ENCODE measurements at places on chromosomes 7 and 10.

DNA sequence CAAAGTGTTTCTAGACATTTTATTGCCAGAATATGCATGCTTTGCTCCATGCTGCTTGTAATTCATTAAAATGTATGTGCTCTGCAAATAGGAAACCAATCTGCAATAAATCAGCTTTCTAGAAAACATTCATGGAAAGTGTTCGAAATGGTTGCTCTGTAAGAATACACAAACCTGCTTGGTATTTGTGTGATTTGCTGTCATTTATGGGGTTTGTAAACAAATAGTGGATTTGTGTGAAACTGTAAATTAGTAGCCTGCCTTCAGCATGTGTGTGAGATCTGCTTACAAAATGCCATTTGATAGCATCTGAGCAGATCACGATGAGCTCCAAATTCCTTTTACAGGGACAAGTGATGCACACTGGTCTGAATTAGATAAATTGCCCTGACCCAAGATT, 219.0 kb upstream of the CSTF2T start:
- DNase-seq: no peak

DNA sequence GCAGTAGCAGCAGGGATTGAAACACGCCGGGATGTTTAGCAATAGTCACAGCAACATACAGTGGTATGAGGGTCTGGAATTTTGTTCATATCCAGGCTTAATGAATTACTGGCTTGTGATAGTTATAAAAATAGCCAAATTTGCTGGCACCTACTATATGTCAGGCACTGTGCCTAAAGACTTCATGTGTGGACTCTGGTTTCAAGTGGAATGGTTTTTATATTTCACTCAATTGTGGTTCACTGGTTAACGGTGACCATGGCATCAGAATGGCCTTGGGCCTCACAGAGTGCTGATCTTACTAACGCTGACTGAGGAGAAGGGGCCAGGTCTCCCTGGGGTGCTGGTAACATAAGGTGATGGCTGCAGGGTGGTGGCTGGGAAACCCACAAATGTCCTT, 55.7 kb downstream of the CELF2 start:
- no peak for DNase-seq

- DNase-seq: no peak
Measured at GRCh38 chr10:48377751-48378530, 71.5 kb downstream of the MAPK8 start.

DNA sequence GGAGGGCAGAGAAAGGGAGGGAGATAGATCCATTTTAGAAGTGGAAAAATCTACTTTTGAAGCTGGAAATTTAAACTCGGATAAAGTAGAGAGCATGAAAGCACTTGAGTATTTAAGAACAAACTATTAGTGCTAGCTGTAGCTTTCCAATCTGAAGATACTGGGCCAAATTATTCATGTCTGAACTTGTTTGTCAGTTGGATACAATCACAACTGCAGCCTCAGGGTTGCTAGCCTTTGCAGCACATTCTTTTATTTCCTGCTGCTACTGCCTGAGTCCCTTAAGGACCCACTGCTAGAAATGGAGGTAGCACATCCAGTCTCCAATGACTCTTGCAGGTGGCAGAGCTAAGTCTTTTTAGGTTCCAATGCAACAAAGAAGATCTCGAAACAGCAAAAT, 8.3 kb upstream of the SLC25A13 start:
- DNase-seq: no peak

GRCh38 chr10:97574374-97575126, 2.0 kb downstream of the ANKRD2 start:
- DNase-seq: no peak

- DNase-seq: no peak
Measured at GRCh38 chr10:29785701-29786100, 150.9 kb upstream of the SVIL start.

DNA sequence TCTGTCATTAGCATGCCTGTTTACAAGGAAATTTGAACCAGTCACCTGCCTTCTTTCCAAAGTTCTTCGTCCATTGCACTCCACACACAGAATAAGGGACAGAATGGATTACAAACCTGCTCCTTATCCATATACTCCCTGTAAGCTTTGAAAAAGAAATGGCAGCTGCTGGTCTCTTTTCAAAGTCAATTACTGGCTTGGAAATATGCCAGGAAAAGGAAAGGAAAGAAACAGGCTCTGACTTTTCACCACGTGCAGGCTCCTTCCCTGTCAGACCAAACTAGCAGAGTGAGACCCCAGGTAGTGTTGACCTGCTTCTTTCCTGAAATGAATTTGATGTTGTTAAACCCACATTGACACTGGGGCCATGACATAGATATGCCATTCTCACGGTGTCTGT, 84.5 kb downstream of the LHFPL3 start:
- DNase-seq: no peak

DNA sequence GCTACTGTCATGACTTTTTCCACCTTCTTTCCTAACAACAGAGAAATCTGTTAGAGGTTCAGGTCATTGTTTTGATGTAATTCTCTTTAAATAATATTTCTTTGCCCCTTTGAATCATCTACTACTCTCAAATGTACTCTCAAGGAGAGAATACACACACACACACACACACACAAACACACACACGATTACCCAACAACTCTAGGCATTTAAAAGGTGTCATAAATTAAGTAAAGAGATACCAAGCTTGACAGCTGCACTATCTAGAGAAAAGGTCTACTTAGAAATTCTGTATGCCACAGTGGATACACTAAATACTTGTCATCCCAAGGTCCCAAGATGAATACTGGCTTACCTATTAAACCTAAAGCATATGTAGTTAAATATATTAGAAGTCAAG, 4.8 kb downstream of the PANK1 start:
- no peak for DNase-seq

GRCh38 chr7:102119213-102119651, 167.4 kb upstream of the SH2B2 start:
- DNase-seq: no peak

- DNase-seq: no peak
Measured at GRCh38 chr10:58473976-58474375, 38.7 kb upstream of the BICC1 start.

GRCh38 chr7:33748793-33749192, 156.5 kb upstream of the BMPER start:
- DNase-seq: no peak

DNA sequence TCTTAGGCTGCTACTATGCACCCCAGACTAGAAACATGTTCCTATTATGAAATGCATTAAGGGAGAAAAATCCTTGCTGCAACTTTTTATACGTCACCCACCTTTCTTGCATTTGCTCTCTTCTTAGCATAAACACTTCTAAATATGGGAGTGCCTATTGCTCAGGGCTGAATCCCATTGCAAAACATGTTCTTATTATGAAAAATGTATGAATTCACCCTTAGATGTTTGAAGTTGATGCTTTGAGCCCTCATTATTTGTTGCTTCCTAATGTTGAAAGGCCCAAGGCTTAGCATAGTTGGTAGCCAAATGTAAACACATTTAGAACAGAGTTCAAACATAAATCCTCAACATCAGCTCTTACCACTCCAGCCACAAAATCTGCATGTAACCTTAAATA, 52.8 kb downstream of the BMPER start:
- no peak for DNase-seq

GRCh38 chr10:7410301-7410861, 453 bp downstream of the SFMBT2 start:
- DNase-seq: no peak

- no peak for DNase-seq
Measured at GRCh38 chr7:73482746-73483145, 39.3 kb downstream of the BAZ1B start.

DNA sequence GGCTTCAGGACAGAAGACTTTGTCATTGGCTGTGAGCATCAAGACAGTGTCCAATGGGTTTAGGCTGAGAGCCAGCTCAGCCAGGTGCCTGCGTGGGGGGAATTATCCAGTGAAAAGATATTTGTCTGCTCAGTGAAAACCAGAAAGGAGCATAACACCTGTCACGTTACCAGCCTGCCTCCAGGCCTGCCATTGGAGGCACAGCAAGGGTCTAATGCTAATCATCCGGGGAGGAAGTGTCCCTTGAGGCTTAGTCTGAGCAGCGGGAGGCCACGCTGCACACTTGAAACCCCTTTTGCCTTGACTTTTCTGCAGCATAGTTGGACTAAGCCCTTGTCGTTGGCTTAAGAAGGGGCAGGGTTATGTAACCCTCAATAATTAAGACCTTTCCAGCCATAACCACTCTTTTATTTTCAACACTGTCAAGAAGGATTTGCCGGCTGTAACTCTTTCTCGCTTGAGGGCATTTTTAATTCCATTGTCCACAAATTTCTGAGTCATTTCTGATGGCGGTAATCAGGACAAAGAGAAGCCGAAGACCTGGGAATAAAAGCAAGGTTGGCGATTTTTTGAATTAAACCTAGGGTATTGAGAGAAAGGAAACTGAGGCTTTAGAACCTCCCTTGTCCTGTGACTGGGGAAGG, 639.6 kb upstream of the FOXK1 start:
- no peak for DNase-seq

DNA sequence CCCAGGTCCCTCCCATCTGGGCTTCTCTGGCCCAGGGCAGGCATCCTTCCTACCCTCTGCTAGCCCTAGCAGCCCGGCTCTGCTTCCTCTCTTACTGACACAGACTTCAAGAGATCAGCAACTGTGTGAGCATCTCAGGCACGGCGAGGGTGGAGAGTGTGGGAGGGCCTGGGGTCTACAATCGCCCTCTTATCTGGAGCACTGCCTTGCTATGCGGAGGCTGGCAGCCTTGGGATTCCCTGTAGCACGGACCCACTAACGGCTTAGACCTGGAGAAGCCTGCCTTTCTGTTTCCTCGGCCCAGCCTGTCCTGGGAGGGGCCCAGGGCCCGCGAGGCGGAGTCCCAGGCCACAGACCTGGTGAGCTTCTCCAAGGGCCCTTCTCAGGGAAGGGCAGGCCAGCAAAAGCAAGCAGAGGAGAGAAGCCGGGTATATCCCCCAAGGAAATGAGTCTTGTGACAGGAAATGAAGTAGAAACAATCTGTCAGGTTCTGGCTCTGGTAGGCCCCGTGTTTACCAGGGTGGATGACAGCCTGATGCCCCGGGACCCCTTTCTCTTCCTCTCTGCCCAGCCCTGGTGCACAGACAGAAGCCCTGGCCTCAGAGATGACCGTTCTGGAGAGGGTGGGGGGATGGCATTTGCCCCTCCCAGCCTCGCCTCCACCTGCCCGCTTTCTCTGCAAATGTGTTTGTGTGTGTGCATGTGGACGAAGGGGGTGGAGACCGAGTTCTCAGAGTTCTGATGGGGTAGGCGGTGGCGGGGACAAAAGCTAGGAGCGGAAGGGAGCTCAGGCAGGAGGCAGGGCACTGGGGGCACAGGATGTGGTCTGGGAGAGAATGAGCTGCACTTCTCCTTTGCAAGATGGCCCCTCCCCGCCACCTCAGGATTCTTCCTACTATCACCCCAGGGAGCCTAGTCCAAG, 2.5 kb downstream of the LRCH4 start:
- DNase-seq: no peak

DNA sequence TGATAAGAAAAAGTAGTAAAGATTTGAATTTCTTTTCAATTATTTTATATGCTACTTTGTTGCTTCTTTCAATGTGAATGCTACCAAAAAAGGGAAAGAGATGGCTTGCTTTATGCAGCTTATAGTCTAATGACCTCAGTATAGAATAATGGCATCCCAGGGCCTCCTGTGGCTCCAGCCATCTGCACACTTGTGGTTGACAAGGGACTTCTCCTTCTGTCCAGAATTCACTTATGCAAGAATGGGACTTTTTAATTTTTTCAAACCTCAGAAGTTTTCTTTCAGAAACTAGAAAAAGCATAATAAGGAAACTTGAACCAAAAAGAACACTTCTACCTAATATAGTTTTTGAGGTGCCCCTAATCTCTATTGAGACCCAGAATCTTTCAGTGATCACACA, 310.9 kb downstream of the CTNNA3 start:
- no peak for DNase-seq
